ENCODE measurements at places on chromosomes 3 and 15.

DNA sequence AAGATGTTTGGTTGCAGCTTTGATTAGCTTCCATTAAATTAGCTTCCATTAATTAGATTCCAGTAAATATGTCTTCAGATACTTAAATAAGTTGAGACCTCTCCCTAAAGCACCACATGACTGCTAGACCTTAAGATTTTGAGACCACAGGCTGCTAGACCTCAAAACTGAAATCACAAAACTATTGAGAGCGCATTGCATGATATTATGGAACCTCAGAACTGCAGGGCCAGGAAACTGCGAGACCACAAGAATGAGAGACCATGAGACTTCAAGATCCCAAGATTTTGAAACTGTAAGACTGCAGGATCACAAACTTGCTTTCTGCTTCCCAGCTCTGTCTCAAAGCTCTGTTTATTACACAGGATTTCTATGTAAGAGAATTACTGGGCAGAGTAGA lies 87.4 kb downstream of the TRIM42 start:
- no peak for DNase-seq

DNA sequence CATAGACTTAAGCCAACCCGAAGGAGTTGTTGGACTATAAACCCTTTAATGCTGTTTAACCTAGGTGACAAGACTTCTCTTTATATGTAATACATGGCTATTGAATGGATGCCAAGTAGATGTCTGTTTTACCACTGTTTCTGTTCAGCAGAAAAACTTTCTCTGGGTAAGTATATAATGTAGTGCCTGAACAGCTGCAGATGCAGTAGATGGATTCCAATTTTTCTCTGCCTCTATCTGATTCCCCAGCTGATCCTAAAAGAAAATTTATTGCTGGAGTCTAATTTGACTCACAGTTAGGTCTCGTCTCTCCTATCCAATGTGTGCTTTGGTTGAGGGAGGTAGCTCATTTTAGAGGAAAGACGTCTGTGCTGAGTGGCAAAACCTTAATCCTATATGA lies 256.5 kb upstream of the CBLB start:
- DNase-seq, result no peak

DNA sequence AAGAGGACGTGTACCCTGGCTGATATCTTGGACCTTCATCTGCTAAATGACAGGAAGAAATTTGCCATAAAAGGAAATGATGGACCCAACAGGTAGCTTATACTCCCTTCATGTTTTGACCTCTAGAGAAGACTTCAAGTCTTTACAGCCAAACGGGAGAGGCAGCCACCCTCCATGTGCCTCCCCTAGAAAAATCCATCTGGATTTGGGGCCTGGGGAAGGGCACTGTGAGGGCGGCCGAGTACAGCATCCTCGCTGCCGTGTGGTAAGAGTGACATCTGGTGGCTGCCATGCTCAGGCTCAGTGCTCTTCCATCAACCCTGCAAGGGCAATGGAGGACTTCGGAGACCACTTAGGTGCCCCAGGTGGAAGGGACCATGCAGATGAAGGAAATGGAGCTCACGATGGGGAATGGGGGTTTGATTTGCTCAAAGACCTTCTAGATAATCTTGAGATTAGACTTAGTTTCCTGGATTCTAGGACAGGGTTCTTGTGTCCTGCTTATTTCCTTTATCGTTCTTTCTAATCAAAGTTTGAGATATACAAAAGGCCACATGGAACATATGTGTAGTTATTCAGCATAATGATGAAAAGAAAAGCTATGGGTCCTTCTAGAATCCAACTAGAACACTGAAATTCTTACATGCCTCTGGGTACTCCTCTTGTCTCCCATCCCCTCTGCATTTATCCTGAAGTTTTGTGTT lies 44.4 kb downstream of the AQP9 start:
- no peak for DNase-seq

DNA sequence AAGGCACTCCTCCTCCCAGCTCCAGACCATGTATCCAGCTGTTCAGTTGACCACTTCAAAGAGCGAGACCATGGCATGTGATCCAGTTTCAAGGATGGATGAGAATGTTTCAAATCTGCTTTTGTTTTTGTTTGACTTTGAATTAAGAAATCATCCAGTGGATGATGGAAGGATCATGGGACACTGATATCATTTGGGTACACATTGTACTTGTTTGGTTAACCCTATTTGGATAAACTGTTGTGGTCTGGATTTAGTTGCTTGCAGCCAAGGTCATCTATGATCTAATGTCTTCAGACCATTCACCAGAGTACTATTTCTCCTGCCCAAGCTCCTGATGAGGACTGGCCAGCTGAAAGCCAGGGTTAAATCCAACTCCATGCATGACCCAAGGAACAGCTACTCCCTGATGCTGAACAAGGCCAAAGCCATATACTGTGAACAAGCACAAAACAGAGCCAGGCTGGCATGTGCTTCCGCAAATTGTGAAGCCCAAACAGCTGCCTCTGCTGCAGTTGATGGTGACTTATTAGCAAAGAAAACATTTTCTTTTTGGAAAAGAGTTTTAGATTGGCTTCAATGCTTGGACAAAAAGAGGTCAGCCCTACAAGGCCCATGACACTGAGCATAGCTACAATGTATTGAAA lies 5.2 kb upstream of the ADAMTS17 start:
- DNase-seq, result no peak

DNA sequence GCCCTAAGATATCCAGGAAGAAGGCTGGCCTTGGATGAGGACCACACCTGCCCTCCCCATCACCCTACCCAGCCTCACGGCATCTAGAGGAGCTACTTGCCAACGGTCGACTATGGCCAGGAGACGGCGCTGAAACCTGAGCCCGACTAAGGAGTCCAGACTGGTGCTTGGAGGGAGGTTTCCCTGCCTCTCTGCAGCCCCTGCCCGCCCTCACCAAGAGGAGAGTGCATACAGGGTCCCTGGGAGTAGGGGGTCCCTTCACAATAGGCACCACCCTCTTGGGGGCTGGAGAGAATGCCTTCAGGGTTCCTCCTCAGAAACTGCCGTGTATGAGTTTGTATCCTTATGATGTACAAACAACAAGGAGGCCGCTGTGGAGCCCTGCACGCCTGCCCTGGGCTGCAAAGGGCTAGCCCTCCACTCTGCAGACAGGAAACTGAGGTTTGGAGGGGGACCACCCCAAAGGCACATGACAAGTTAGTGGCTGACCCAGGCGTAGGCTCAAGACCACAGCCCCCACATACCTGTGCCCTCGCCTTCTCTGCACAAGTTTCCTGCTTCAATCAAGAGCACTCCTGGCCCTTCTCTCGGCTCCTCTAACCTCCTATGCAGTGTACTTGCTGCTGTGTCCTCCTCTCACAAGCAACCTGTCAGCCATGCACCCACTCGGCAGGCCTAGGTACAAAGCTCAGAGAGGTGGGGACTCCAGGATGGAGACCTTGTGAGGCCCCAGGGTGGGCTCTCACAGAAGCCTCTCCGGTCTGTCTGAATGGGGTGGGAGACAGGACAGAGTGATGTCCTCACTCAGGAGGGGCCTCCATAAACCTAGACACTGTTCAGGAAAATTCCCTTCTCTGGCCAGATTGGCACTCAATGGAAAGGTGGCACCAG lies 7.4 kb downstream of the KLF15 start:
- DNase-seq, result no peak
